ENCODE measurements at places on chromosomes 1 and 21.

DNA sequence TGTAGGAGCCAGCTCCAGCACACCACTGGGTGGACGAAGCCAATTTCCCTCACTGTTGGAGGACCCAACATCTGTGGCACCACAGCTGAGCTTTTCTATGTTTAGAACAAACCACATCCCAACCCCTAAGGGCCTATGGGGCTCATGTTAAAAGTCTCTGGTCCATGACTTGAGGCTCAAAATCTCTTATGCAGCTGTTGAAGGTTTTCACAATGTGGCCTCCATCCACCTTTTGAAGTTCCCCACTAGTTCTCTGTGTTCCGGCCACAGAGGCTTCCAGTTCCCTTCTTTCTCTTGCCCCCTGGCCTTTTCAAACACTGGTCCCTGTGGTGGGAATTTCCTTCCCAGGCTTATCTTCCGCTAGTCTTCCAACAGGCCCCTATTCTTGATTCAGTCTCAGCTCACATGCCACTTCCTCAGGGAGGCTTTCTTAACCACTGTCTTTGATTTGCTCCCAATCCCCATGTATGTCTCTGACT is 3.9 kb upstream of the IFNLR1 start:
- DNase-seq: no peak

- DNase-seq: no peak
These were observed 53.4 kb upstream of the ACTRT2 start for GRCh38 chr1:2967881-2968280.

- no peak for DNase-seq
These were observed 45.8 kb upstream of the RCC2 start for GRCh38 chr1:17485281-17485680.

DNA sequence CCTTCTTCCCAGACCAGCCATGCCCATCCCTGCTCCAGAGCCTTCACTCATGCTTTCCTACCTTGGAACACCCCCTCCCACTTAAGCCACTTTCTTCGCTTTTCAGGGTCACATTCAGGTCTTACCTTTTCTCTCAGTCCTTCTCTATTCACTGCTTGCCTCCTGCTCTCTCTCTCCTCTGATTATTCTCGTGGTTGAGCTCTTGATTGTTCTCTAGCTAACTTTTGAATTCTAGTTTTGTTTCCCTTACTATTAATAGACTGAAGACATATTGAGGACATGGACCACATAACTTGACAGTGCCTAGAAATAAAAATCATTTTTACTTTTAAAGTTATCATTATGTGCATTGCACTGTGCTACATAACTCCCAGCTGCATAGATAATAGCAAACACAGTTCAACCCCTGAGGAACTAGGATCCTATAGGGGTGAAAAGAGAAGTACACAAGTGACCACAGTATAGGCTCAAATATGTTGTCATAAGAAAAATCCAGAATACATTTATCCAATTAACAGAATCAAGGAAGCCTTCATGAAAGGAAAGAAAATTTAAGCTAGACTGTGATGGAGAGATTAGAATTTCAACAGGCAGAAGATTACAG is 21.5 kb downstream of the INSL5 start:
- no peak for DNase-seq

- DNase-seq: no peak
These were observed 32.1 kb downstream of the AK2 start for GRCh38 chr1:33004613-33005012.

DNA sequence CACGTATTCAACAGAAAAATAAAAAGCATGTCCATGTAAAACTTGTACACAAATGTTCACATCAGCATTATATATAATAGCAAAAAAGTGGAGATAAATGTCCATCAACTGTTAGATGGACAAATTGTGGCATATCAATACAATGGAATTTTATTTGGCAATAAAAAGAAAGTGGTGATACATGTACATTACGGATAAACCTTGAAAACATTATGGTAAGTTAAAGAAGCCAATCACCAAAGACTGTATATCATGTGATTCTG is 76.9 kb downstream of the EIF4G3 start:
- DNase-seq: no peak

DNA sequence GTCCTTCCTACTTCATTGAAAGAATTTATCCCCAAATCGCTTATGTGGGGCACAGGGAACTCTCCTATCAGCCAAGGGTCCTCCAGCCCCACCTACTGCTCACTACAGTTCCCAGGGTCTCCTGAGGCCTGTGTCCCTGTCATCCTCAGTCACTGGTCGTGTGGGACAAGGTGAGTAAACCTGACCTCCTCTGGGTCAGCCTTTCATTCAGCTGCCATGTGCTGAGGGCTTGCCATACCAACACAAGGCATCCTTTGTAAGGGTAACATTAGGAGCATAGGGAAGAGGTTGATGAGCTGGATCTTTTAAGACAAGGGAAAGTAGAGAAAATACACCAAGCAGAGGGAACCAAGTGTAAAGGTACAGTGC is 11.2 kb upstream of the SNAPIN start:
- DNase-seq: no peak

- DNase-seq: no peak
These were observed 342.5 kb downstream of the SEC16B start for GRCh38 chr1:177627148-177627910.

- no peak for DNase-seq
These were observed 32.2 kb downstream of the ELK4 start for GRCh38 chr1:205599669-205600042.

- no peak for DNase-seq
These were observed 6.5 kb downstream of the SYNC start for GRCh38 chr1:32696041-32696440.

GRCh38 chr1:40766017-40766416 is 17.6 kb upstream of the KCNQ4 start:
- DNase-seq: no peak

DNA sequence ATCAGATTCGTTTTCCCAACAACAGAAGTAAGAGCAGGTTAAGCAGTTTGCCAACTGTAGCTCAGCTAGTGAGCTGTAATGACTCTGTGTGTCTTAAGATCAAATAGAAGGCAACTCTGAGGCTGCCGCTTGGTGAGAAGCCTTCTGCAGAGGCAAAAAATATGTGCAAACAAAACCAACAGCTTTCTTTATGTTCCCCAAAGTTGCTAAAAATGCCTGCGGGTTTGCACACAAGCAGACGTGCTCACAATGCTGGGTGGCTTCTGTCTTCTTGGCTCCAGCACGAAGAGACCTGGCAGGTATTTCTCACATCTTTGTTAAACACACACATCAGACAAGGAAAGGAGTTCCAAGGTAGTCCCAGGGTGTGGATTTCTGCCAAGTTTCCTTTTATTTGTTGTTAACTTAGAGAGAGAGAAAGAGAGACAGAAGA is 158.9 kb upstream of the JUN start:
- DNase-seq: peak; percentile 40

DNA sequence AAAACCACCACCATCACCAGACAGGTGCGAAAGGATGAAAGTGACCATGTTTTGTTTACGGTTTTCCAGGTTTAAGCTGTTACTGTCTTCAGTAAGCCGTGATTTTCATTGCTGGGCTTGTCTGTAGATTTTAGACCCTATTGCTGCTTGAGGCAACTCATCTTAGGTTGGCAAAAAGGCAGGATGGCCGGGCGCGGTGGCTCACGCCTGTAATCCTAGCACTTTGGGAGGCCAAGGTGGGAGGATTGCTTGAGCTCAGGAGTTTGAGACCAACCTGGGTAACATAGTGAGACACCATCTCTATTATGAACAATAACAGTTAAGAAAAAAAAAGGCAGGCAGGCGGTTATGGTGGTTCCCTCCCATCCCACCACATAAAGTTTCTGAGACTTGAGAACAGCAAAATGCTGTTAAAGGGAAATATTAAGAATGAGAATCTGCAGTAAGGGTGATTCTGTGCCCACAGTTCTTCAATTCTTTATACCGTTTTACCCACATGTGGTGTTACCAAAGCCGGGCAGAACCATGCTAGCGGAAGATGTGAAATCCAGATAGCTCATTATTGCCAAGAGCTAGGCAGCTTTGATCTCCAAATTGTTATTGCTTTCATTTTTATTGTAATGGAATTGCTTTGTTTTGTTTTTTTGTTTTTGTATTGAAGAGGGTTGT is 34.5 kb upstream of the TDRD10 start:
- DNase-seq: peak; percentile 49

- no peak for DNase-seq
These were observed 222.4 kb upstream of the ESRRG start for GRCh38 chr1:216945538-216946080.

- DNase-seq: no peak
These were observed 18.7 kb upstream of the CSF1 start for GRCh38 chr1:109891930-109892329.

DNA sequence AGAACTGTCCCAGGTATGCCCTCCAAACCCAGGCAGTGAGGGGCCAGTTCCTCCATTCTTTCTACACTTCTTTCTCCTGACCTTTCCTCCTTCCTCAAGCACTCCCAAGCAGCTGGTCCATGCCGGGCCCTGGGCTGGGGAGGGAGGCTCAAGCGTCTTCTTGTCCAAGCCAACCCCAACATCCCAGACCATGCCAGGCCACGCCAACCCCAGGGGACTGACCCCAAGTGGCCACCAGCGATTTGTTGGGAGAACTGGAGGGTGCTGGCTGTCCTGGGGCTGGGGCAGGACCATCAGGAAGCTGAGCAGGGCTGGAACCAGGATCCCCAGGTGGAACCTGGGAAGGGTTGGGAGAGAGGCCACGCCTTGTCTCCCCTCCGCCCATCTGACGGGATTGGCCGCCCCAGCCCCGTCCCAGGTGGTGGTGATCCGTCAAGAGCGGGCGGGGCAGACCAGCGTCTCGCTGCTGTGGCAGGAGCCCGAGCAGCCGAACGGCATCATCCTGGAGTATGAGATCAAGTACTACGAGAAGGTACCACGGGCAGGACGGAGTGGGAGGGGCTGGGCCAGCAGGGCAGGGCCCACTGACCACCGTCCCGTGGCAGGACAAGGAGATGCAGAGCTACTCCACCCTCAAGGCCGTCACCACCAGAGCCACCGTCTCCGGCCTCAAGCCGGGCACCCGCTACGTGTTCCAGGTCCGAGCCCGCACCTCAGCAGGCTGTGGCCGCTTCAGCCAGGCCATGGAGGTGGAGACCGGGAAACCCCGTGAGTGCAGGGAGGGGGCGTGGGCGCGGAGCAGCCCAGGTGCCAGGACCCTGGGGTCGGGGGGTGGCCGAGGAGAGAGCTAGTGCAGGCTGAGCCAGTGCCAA is 29.9 kb downstream of the EPHA8 start:
- DNase-seq: no peak

DNA sequence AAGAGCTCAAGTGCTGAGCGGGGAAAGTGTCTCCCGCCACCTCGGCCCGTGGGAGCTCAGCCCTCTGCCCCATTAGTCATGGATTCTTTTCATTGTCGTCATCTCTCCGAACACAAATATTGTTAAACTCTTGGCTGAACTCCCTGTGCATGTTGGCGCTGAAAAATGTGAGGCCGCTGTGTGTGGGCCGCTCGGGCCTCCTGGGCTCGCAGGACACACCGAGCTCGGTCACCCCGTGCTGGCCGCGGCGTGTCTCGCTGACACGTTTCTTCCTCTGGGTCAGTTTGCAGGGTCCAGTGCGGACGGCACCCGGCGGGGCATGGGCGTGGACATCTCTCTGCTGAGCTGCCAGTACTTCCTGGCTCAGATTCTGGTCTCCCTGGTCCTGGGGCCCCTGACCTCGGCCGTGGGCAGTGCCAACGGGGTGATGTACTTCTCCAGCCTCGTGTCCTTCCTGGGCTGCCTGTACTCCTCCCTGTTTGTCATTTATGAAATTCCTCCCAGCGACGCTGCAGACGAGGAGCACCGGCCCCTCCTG is 25.6 kb downstream of the SLC45A1 start:
- no peak for DNase-seq

DNA sequence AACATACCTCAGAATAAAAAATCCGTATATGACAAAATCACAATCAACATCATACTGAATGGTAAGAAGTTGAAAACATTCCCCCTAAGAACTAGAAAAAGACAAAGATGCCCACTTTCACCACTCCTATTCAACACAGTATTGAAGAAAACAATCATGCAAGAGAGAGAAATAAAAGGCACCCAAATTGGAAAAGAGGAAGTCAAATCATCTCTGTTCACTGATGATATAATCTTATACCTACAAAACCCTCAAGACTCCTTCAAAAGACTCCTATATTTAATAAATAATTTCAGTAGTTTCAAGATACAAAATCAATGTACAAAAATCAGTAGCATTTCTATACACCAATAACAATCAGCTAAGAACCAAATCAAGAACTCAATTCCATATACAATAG is 14.7 kb downstream of the PGLYRP4 start:
- DNase-seq: no peak

DNA sequence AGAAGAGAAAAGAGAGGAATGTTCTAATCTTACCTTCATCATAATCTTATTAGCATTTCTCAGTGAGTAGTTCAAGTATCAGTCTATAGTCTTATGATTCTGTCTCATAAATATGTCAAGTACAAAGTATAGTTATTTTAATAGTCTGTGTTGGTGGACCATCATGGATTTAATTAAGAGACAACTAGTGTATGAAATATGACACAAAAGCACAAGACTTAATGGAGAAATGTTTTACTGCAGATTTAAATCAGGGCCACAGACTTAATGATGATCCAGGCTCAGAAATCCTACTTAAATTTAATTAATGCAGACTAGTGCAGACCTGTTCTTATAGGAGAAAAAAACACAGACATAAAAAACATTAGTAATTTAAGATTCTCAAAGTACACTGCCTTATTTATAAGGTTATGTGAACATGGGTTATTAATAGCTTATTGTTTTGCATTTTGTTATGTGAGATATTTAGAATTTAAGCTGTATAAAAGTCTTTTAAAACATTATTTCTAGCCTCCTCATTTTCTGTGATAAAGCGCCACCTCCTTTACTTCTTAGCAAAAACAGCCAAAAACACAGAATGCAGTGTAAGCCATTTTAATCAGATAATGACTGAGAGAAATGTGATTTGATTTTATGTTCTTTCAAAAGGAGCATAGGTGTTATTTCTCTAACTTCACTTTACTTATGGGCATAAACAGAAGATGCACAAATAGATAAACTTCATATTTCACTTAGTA is 255.0 kb upstream of the SNX7 start:
- DNase-seq: no peak

GRCh38 chr1:21633992-21634805 is 35.0 kb downstream of the RAP1GAP start:
- no peak for DNase-seq

GRCh38 chr1:109425391-109426280 is 612 bp downstream of the PSMA5 start:
- DNase-seq: peak; percentile 41

- DNase-seq: no peak
These were observed 648.4 kb downstream of the PLA2G4A start for GRCh38 chr1:187477103-187477502.

DNA sequence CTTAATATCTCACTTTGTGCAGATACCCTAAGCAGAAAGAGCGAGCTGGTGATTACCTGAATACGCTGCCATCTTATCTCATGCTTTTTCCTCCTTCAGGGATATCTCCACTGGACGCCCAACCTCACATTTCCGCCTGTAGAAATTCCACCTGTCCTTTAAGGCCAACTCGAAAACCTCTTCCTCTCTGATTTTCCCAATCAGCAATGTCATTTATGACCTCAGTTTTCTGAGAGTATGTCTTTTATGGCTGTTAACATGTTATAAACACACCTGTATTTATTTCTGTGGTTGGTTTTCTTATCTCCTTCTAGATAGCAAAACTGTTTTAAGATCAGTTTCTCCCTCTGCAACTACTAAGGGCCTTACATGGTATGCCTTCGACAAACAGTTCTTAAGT is 41.1 kb downstream of the CD34 start:
- DNase-seq: no peak
